Suprapubic skin (tissue), 4 donors: ENCODE measurements at places on chromosomes 12 and 14. TPM values are rescaled to one million over a fixed set of nuclear protein-coding genes. Genes with fewer than 3 reads are reported as not detected.
A peak's percentile ranks its signal among the peaks of the same experiment; 100 is the strongest.

Gene ZDHHC22
- not detected for total RNA-seq

Gene PRIMA1
- total RNA-seq: 6.1 TPM

Gene P2RX2
- total RNA-seq: not detected

Gene USP44
- total RNA-seq: 2.6 TPM

Gene PARP2
- total RNA-seq: 13.0 TPM

Gene MEG3
- 12.0 TPM for total RNA-seq

Gene SPTB
- 0.44 TPM for total RNA-seq

Gene TBC1D30
- 0.49 TPM for total RNA-seq

- no peaks in the 10 kb centered on the region for H3K36me3 ChIP-seq
- H3K4me1 ChIP-seq: no peaks in the 10 kb centered on the region
Measured at GRCh38 chr14:42664190-42664589, 1057.5 kb downstream of the LRFN5 start.

- no peaks in the 10 kb centered on the region for H3K4me1 ChIP-seq
- peaks cover 54% of the 10 kb centered on the region for H3K27me3 ChIP-seq
- no peak for DNase-seq
- no peaks in the 10 kb centered on the region for H3K36me3 ChIP-seq
Measured at GRCh38 chr12:117091758-117092510, 7.3 kb downstream of the TESC start.

DNA sequence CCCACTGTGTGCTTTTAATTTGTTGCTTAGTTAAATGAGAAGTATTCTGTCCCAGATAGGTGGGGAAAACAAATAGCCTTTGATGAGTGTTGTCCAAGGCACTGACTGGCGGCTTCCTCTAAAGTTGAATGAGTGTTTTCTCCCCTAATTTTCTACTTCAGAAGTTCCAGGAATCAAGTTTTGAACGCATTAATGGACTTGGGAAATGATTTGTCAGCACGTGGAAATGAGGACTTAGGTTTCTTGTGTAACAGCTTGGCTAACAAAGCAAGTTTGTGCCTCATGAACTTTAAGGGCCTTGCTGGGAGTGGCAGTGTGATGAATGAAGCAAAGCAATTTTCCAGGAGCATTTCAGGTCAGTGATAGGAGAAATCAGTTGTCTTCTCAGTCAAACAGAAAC lies 56.9 kb downstream of the LIN52 start:
- peak overlapping the region; percentile 22 for H3K27ac ChIP-seq
- H3K4me3 ChIP-seq: no peak overlapping the region
- no peaks in the 10 kb centered on the region for H3K27me3 ChIP-seq
- no peak for DNase-seq

DNA sequence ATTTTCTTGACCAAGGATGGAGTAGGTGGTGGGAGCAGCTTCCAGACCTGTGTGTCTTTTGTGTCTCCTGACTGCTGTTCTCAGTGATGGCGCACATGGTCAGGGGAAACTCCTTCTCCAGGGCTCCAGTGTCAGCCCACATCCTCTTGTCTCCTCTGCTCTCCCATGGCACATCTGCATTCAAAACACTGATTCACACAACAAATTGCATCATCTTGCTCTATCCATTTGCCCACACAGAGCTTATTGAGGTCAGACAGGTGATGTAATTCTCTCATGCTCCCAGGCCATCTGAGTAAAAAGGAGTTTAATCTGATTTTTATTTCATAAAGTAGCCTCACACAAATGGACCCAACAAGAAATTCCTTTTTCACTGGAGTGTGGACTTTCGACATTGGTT lies 21.8 kb upstream of the TMEM132C start:
- no peak for DNase-seq
- no peaks in the 10 kb centered on the region for H3K27me3 ChIP-seq
- no peaks in the 10 kb centered on the region for H3K4me1 ChIP-seq
- no peak overlapping the region for H3K27ac ChIP-seq

GRCh38 chr14:74296037-74296467 lies 6.7 kb downstream of the ABCD4 start:
- H3K36me3 ChIP-seq: peaks cover 75% of the 10 kb centered on the region
- H3K4me1 ChIP-seq: peaks cover 18% of the 10 kb centered on the region
- no peak overlapping the region for H3K4me3 ChIP-seq
- DNase-seq: no peak

DNA sequence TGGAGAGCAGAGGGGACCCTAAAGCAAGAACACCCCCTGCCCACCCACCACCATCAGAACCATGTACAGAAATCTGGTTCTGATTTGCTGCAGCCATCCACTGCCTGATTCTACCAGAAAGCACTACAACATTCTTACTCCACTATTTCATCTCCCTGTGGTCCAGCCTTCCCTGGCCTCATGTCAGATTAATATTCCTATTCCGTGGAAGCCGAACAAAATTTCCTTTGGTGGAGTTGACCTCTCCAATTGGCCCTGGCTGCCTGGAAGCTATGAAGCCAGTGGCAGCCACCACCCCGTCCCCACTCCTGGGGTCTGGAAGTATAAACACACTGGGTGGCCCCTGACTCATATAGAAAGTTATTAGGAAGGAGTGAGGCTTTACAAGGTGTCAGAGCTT lies 60.2 kb downstream of the ANO2 start:
- H3K27ac ChIP-seq: no peak overlapping the region
- H3K4me3 ChIP-seq: no peak overlapping the region
- peaks cover 15% of the 10 kb centered on the region for H3K27me3 ChIP-seq
- no peaks in the 10 kb centered on the region for H3K36me3 ChIP-seq

DNA sequence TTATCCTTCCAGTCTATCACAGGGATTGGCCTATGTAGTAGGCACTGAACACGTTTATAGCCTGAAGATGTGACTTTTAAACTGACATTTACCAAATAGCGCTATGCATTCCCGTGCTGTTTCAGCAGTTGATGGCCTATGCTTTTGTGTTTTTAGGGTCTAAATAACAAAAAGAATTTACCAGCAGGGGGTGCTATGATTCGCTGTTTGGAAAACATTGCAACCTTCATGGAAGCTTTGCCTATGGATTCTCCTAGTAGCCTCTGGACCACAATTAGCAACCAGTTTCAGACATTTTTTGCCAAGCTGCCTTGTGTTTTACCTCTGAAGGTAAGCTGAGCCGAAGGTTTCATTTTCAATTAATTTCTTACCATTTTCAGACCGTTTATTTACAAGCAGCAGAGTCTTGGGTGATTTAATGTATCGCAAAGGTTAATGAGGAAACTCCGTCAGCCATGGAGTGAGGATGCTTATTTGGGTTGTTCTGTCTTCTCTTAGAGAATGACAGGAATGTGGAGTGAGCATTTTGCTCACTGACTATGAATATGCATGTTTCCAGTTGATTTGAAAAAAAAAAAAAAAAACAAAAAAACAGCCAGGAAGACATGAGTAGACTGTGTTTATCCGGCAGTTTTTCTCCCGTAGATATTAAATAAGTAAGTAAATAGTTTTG lies 133.1 kb downstream of the PRIMA1 start:
- H3K27me3 ChIP-seq: peaks cover 13% of the 10 kb centered on the region
- no peak overlapping the region for H3K27ac ChIP-seq
- H3K4me1 ChIP-seq: no peaks in the 10 kb centered on the region
- no peaks in the 10 kb centered on the region for H3K36me3 ChIP-seq
- DNase-seq: no peak
- no peak overlapping the region for H3K4me3 ChIP-seq

GRCh38 chr12:124299628-124300388 lies 4.9 kb downstream of the RFLNA start:
- DNase-seq: no peak
- H3K4me1 ChIP-seq: peaks cover 20% of the 10 kb centered on the region
- H3K27ac ChIP-seq: no peak overlapping the region
- no peaks in the 10 kb centered on the region for H3K36me3 ChIP-seq
- H3K27me3 ChIP-seq: peaks cover 29% of the 10 kb centered on the region

GRCh38 chr12:128978067-128978466 lies 124.8 kb downstream of the GLT1D1 start:
- H3K4me1 ChIP-seq: no peaks in the 10 kb centered on the region
- no peak for DNase-seq
- no peak overlapping the region for H3K4me3 ChIP-seq
- no peak overlapping the region for H3K27ac ChIP-seq

DNA sequence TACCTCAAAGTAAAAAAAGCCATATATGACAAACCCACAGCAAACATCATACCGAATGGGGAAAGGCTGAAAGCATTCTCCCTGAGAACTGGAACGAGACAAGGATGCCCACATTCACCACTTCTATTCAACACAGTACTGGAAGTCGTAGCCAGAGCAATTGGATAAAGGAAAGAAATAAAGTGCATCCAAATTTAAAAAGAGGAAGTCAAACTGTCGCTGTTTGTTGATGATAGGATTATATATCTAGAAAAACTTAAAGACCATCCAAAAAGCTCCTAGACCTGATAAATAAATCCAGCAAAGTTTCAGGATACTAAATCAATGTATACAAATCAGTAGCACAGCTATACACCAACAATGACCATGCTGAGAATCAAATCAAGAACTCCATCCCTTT lies 5.2 kb downstream of the NDUFA12 start:
- H3K4me1 ChIP-seq: peaks cover 26% of the 10 kb centered on the region
- no peak overlapping the region for H3K4me3 ChIP-seq
- no peaks in the 10 kb centered on the region for H3K27me3 ChIP-seq
- DNase-seq: no peak

DNA sequence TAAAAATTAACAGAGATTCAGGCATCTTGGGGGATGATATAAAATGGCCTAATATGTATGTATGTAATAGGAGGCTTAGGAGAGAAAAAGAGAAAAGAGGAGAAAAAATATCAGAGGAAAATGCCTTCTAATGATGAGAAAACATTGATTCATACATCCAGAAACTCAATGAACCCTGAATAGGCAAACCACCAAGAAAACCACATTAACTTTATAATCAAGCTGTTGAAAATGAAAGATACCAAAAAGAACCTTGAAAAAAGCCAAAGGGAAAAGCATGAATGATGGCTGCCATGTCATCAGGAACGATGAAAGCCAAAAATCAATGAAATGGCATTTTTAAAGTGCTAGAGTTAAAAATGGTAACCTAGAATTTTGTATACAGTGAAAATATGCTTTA lies 180.2 kb downstream of the EPS8 start:
- no peaks in the 10 kb centered on the region for H3K36me3 ChIP-seq
- no peak for DNase-seq
- H3K4me1 ChIP-seq: no peaks in the 10 kb centered on the region
- no peak overlapping the region for H3K27ac ChIP-seq
- H3K27me3 ChIP-seq: no peaks in the 10 kb centered on the region
- no peak overlapping the region for H3K4me3 ChIP-seq

DNA sequence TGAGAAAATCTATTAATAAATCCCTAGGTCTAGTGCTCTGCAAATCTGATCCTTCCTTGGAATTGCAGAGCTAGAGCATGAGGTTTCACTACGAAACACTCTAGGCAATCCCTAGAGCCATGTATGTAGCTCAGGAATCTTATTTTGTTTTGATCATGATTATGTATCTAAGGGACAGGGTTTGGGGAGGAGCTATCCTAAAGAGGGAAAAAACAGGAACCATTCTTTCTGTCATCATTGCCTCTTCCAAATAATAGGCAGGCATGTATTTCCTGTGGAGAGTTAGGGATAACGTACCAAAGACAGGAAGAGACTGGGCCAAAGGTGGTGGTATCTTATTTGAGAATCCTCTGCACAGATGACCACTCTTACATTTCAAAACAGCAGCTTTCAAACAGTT lies 88.8 kb upstream of the GTF2A1 start:
- H3K4me3 ChIP-seq: no peak overlapping the region
- no peak for DNase-seq
- no peaks in the 10 kb centered on the region for H3K36me3 ChIP-seq
- no peak overlapping the region for H3K27ac ChIP-seq

GRCh38 chr12:103673891-103674375 lies 86.9 kb downstream of the STAB2 start:
- no peak for DNase-seq
- no peaks in the 10 kb centered on the region for H3K27me3 ChIP-seq

GRCh38 chr14:36320897-36321381 lies 502 bp upstream of the MBIP start:
- peaks cover 30% of the 10 kb centered on the region for H3K4me1 ChIP-seq
- peaks cover 5% of the 10 kb centered on the region for H3K27me3 ChIP-seq
- peak; percentile 37 for DNase-seq
- H3K4me3 ChIP-seq: peak overlapping the region; percentile 95
- H3K36me3 ChIP-seq: no peaks in the 10 kb centered on the region

DNA sequence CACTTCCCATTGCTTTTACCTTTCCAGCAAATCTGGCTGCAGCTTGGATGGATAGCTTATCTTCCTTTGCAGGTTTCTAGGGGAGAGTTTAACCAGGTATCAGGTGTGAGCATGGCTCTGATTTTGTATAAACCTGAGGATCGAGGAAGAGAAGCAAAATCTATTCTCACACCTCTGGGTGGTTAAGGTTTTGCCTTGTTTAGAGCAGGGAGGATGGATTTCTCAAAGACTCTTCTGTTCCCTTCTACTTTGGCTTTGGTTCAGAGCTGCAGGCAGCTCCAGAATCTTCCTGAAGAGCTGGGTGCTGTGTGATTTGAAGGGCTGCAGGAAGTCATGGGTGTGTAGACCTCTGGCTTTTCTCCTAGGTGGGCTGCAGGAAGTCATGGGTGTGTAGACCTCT lies 1.7 kb downstream of the JDP2 start:
- DNase-seq: no peak
- H3K36me3 ChIP-seq: peaks cover under 1% of the 10 kb centered on the region
- peaks cover 47% of the 10 kb centered on the region for H3K4me1 ChIP-seq
